ENCODE measurements at places on chromosomes 6 and 20.

GRCh38 chr6:43494321-43494720, 15.8 kb downstream of the LRRC73 start:
- no peak for DNase-seq

GRCh38 chr20:23334111-23334510, 16.5 kb upstream of the NXT1 start:
- no peak for DNase-seq

- no peak for DNase-seq
Measured at GRCh38 chr6:151440498-151440897, 11.4 kb downstream of the RMND1 start.

DNA sequence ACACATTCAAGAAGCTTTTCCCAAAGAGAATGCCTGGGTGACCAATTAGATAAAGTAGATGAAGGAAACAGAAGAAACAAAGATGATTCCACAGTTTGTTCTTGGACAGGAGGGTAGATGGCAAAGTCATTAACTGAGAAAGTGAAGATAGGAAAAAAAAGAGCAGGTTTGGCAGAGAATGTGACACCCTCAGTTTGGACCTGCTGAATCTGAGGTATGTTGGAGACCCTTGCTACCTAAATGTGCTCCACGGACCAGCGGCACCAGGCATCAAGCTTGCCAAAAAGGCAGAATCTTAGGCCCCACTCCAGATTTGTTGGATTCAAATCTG, 49.7 kb downstream of the ARHGAP18 start:
- DNase-seq, result no peak

DNA sequence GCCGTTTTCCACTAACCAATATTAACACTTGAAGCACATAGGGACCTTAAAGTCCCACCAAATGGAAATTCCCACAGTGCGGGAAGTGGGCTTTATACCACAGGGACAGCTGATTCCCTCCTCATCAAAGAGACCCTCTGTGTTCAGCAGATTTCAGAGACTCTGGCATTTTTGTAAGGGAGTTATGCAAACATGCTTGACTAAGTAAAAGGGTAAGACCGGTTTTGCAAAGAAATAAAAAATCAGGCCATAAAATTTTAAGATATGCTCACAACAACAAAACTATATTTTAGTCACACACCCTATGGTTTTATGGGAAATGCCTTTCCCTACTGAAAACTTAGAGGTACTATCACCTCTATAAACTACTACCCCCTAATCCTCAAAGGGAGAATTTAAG, 45.4 kb upstream of the SPTLC3 start:
- peak; percentile 7 for DNase-seq
